CD4-positive, alpha-beta T cell (primary cell): ENCODE measurements at places on chromosomes 1 and 21.

DNA sequence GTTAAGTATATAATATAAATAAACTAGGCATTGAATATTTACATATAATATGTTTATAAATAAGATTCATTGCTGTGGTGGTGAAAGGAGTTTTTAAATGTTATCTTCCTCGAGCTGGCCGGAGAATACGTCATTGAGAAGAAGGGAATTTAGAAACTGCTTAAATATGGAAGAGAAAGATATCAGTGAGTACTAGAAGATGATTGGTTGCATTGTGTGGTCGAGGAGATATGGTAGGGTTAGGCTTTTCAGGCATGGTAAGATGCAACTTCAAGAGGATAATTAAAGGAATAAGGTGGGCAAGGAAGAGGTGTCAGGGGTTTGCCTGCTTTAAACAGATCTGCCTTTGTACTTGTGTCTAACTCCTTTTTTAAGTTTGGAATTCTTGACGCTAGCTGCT lies 73.5 kb downstream of the RPS6KC1 start:
- no peak for DNase-seq

DNA sequence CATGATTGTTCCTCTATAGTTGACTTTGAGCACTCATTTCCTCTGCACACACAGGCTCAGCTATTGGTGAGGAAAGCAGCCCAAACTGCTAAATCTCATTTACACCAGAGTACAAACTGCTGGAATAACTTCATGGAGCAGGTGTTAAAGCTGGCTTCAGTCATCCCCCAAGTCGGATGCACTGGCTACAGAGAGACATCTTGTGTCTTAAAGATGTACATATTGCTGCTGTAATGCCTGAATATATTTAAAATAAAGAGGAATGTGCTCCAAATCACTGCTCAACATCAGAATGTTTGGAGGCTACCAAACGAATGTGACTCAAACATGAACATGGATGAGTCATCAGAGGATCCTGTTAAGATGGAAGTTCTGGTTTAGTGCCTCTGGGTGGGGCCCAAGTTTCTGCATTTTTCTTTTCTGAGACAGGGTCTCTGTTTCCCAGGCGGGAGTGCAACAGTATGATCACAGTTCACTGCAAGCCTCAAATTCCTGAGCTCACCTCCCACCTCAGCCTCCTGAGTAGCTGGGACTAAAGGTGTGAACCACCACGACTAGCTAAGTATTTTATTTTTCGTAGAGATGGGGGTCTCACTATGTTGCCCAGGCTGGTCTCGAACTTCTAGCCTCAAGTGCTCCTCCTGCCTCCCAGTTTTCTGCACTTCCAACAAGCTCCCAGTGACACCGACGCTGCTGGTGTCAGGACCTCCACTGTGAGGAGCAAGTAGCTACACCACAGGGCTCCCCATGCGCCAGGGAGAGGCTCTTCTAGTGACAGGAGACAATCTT lies 79.0 kb upstream of the KRTAP19-8 start:
- no peak for DNase-seq

GRCh38 chr21:41680444-41681347 lies 86.2 kb downstream of the RIPK4 start:
- DNase-seq = no peak

- no peak for DNase-seq
These were observed 398.3 kb downstream of the DUSP10 start for GRCh38 chr1:221343607-221344006.

DNA sequence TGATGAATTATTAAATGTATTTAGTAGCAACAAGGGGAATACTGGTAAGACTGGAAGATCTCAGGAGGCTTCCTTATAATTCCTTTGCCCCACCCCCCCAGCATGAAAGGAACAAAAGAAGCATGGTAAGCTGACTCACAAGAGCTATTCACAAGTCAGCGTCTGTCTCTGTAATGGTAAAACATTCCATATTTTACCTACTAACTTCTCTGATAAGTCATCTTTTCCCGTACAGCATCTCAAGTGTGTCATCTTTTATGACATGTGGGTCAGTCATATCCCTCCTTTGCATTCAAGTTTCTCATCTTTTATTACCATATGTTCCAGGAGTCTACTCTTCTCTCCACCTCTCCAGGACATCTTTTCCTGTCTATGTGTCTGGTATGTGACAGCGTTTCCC lies 241.3 kb downstream of the PLA2G4A start:
- DNase-seq = no peak

GRCh38 chr1:92211166-92211565 lies 6.5 kb upstream of the C1orf146 start:
- DNase-seq = no peak

- no peak for DNase-seq
These were observed 222.1 kb downstream of the LMX1A start for GRCh38 chr1:165134431-165134830.

- no peak for DNase-seq
These were observed 275.7 kb downstream of the MATN1 start for GRCh38 chr1:30447701-30448100.
